ENCODE measurements at places on chromosomes 3 and 15.

- DNase-seq: peak; percentile 48
These were observed 412 bp downstream of the SLC41A3 start for GRCh38 chr3:126083511-126083912.

DNA sequence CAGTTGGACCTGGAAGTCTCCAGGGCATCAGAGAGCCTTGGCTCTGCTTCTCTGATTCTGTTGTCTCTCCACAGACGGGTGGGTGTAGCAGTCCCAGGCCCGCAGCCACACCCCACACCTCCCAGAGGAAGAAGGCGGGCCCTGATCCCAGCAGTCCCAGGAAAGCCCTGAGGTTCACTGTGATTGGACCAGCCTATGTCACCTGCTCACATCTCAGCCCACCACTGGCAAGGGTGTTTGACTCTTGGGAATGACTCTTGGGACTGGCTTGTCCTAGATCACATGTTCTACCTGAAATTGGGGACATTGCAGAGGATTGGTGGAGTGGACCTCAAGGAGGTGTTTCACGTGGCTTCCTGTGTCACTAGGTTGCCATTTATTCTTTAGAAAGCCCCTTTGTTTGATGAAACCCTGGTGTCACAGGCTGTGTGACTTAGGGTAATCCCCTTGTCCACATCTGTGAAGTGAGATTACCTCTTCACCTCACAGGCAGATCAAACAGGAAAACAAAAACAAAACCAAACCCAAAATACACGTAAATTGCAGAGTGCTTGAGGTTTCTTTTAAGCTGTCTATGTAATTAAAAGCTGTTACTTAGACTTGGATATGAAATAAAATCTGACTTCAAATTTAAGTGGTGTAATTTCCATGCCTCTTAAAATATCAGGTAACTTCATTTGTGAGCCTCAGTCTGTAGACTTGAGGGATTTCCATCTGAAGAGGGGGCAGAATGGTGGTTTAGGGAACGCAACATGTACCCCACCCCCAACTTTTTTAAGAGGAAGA is 26.7 kb downstream of the FLNB start:
- DNase-seq: no peak

DNA sequence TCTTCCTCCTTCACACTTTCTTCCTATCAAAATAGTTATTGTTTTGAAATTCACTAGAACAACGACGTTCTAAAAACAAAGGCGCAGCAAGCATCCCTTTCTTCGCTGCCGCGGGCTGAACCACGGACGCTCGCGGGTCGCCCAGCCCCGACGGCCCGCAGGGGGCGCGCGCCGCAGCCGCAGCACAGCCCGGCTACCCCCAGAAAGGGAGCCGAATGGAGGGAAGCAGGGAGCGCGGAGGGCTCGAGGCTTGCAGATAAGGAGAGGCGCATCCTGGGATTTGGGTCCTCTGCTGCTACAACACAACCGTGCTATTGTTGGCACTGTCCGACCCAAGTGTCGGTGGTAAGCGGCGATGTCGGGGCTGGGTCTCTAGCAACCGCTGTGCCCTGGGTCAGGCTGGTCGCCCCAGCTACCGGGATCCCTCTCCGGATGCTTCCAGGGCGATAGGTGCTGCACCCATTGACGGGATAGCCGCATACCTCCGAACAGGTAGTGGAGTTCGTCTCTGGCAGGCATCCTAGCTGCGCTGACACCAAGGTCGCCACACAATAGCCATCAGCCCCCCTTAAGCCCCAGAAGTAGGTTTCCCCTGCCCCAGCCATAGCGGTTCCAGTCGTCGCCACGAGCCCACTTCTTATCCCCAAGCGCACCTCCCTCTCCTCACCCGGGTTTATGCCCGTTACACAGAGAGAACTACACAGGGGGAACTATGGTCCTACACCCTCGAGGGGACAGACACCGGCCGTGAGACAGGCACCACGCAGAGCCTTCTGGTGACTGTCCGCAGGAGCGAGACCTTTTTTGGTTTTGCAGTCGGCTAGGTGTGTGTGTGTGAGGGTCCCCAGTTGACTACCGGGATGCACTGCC is 6.0 kb downstream of the ONECUT1 start:
- no peak for DNase-seq

DNA sequence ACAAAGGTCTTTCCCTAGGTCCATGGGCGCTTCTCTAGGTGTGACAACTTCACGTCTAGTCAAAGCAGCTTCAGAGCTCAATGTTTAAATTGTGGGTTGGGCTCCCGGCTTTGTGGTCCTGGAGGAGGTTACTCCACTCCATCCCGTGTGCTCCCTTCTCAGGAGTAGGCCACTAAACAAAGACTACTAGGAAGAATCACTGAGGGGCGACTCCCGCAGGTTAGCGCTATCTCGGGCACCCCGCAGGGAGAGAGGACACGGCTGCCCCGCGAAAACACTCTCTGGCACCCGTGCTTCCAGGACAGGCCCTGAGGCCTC is 500 bp downstream of the PARP6 start:
- DNase-seq: no peak

DNA sequence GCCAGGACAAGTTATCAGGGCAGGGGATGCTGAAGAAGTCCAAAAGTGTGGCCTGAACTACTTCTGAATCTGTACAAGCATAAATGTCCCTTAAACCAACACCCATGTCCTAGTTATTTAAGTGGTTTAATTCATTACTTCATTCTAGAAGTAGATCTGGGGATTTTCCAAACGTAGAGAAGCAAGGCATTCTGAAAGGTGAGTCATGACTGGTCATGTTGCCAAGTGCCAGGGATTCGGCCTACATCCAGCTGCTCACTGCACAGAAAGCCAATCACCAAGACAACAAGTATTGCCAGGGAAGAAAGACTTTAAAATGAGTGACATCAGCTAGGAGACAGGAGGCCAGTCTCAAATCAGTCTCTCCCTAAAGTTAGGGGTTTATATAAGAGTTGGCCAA is 396.6 kb downstream of the GABRB3 start:
- DNase-seq: no peak

DNA sequence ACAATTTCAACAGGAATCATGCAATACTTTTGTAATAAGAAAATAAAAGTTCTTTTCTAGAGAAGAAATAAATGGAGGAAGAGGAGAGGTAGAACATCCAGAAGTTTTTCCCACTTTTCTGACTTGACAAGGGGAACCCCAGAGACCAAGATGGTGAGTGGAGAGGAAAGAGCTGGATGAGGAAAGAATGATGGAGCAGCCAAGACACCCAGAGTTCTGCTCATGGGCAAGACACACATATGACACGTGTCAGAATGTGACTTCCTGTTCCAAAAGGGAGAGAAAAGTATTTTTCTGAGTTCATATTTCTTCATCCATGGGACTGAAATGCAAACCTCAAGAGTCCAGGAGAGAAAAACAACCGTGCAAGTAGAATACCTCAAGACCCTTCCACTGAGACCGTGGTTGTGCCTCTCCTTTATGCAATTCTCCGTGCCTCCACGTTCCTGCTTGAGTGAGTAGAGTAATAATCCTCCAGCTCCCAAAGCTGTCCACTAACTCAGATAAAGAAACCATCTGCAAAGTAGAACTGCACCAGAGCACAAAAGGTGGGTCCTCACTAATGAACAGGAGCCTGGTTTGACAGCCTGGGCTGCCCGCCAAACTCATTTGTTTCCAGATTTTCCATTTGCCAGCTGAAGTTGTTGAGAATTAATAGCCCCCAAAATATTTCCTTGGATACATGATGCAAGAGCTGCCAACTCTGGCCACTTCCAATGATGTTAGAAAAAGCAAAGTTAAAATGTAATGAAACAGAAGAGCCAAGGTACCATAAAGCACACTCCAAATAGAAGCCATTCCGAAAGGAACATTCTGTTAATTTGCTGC is 272.6 kb upstream of the IGF1R start:
- no peak for DNase-seq

DNA sequence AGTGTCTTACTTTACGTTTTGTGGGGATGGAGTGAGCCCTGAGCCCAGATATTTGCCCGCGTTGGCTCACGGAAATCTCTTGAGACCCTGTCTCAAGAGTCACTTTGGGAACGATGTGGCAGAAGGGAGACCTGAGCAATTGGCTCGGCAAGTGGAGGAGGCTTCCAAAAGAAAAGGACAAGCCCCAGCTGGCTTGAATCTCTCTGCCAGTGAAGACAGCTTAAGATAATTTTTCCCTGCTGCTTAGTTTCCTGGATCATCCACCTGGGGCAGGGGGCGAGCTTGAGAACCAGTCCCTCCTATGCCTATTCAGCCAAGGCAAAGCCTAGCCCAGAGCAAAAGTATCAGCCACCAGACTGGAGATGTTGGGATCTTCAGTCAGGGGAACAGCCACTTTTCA is 708 bp downstream of the SEC22A start:
- no peak for DNase-seq

GRCh38 chr15:71275098-71275497 is 159.8 kb downstream of the THSD4 start:
- no peak for DNase-seq

DNA sequence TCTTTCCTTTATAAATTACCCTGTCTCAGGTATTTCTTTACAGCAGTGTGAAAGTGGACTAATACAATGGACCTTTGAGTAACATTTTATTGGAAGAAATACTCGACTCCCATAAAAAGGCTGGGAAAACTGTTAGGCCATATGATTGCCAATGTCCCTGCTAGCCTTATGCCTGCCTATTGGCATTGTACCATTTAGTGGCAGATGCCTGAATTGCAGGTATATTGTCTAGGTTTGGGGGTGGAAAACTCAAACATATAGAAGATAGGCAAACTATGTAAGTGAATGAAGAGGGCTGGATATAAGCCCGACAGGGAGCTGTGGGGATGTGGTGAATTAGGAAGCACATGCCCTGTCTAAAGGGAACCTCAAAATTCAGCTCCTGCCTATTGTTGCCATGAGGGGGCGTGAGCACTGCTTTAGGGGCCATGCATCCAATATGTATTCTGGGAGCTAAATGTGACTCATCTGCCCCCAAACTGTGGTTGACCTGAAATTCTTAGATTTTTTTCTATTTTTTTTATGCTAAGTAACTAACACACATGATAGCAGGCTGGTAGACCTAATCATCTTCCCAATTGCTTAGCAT is 65.2 kb upstream of the TRA2B start:
- no peak for DNase-seq

- DNase-seq: peak; percentile 70
These were observed 38.2 kb upstream of the RHO start for GRCh38 chr3:129490273-129490675.

- no peak for DNase-seq
These were observed 9.5 kb downstream of the COPS2 start for GRCh38 chr15:49145651-49146609.

DNA sequence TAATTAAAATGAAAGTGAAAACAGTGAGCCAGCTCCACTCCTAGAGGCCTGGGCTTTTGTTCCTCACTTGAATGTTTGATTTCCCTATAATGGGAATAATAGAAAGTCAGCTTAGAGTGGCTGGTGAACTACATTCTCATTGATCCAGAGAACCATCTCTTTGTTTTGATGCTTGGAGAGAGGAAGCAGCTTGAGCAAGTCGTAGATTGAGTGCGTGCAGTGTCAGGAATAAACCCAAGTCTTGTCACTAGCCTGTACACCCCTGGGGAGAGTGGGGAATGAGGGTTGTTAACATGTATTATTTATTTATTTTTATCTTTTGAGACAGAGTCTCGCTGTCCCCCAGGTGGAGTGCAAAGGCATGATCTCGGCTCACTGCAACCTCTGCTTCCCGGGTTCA is 885 bp upstream of the LSG1 start:
- no peak for DNase-seq

DNA sequence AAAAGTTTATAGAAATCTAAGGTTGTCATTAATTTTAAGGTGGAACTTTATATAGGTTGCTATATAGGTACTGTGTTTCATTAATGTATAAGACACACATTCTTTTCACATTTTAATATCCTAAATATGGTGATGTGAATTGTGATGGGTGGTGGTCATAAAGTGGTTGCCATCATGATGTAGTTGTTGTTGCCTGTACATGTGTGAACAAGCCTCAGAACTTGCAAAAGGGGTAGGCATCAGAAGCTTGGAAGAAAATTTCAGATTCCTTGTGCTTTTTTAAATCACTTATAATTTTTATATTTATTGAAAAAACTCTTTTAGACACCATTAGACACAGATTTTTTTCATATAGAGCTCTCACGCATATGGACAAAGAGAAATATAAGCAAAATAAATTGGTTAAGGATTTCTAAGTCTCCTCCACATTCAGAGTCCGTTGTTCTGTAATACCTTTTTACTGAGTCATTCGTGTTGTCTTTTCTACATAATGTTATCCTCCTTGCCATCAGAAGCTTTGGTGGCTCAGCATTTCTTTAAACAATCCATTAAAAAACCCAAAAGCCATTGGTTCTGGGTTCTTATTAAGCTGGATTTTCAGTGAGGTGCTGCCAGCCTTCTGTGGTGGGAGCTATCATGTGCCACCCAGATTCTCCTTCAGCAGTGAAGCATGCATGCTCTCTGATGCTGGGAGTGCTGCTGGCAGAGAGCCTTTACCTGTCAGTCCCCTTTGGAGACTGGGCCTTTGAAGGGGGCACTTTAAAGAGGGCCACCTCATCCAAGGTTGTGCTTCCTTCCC is 140.4 kb upstream of the GALNT15 start:
- no peak for DNase-seq

GRCh38 chr3:140145528-140145927 is 210.5 kb downstream of the CLSTN2 start:
- no peak for DNase-seq

GRCh38 chr3:108130701-108131474 is 40.1 kb upstream of the CD47 start:
- no peak for DNase-seq

DNA sequence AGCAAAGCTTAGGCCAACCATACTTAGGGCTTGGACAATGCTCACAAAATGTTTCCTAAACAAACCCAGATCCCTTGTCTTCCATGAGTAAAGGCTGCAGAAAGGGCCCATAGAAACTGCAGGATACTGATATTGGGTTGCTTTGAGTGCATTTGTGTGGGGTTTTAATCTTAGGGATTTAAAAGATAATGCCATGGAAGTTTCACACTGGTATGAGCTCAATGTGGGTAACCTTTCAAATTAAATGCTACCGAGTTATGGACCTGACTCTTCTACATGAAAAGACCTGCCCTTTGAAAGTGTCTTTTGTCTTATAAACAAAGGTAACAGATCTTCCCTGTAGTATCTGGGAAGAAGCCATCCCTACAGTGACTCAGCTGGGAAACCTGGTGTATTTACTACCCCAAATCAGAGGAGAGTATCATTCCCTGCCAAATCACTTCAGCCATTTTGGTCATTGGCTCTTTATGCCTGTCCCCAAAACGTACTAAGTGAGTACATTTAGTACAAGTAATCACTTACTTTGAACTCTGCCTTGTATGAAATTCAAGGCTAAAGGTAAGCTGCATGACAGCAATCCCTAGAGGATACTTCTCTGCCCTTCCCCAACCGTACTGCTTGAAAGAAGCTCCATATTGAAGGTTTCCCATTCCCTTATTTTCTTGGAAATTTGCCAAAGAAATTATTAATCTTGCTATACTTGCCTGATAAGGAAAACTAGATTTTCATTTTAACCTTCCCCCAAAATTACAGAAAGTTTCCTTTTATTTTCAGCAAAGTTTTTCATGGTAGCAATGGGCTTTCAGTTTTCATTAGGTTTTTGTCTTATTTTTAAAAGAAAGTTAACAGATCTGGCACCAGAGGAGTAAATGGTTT is 7.2 kb downstream of the TM4SF1 start:
- no peak for DNase-seq

GRCh38 chr3:77227567-77227966 is 187.7 kb downstream of the ROBO2 start:
- DNase-seq: no peak

GRCh38 chr15:65952391-65953053 is 83.2 kb downstream of the RAB11A start:
- no peak for DNase-seq

All from left colon (tissue), 2 donors.